Ovary (tissue), 10 donors: ENCODE measurements at places on chromosomes 6 and 20. TPM values are rescaled to one million over a fixed set of nuclear protein-coding genes. Genes with fewer than 3 reads are reported as not detected.

The ZC3H12D gene
- 0.45 TPM for polyA plus RNA-seq

The HDGFL1 gene
- not detected for polyA plus RNA-seq

The MAFB gene
- 19.3 TPM for polyA plus RNA-seq

The CLDN20 gene
- polyA plus RNA-seq = not detected

The CMTR1 gene
- 42.0 TPM for polyA plus RNA-seq

The TCP11 gene
- polyA plus RNA-seq = 0.35 TPM

The RNF146 gene
- 43.4 TPM for polyA plus RNA-seq

The FAM217A gene
- not detected for polyA plus RNA-seq

The APCDD1L gene
- 0.62 TPM for polyA plus RNA-seq

The SNX21 gene
- polyA plus RNA-seq = 18.2 TPM

The C20orf202 gene
- polyA plus RNA-seq = 0.58 TPM

The VIP gene
- 0.63 TPM for polyA plus RNA-seq
